ENCODE measurements at places on chromosomes 13 and 19. TPM values are rescaled to one million over a fixed set of nuclear protein-coding genes. Genes with fewer than 3 reads are reported as not detected.

Gene IGSF23
- total RNA-seq: not detected

Gene NLRP11
- not detected for total RNA-seq

Gene PCDH20
- total RNA-seq: 16.7 TPM

Gene TNNT1
- not detected for total RNA-seq

Gene SRRM5
- 0.13 TPM for total RNA-seq

Gene BCKDHA
- 40.7 TPM for total RNA-seq

Gene CXCL17
- total RNA-seq: 1.2 TPM

Gene TMTC4
- total RNA-seq: 8.4 TPM

Gene IGFL1
- not detected for total RNA-seq

Gene KLK14
- total RNA-seq: not detected

Gene ZNF729
- not detected for total RNA-seq

Gene ZNF524
- total RNA-seq: 20.5 TPM

Gene CYP4F12
- 3.5 TPM for total RNA-seq

Gene RASIP1
- 15.0 TPM for total RNA-seq

Gene SPC24
- total RNA-seq: 6.6 TPM

Gene STOML3
- total RNA-seq: not detected

Gene DYRK1B
- 9.3 TPM for total RNA-seq

Gene PRTN3
- total RNA-seq: not detected

Gene LPAR2
- 0.69 TPM for total RNA-seq

Gene POU2F2
- 1.7 TPM for total RNA-seq

Gene PTH2
- total RNA-seq: not detected

Gene CYP2S1
- total RNA-seq: 2.0 TPM

Gene PLVAP
- total RNA-seq: 105 TPM

Gene TPTE2
- not detected for total RNA-seq

Gene TNFSF13B
- 2.9 TPM for total RNA-seq

Gene TMPRSS9
- total RNA-seq: not detected

All from esophagus muscularis mucosa (tissue), 4 donors.